Esophagus squamous epithelium (tissue), 5 donors: ENCODE measurements at places on chromosomes 5 and 9.

DNA sequence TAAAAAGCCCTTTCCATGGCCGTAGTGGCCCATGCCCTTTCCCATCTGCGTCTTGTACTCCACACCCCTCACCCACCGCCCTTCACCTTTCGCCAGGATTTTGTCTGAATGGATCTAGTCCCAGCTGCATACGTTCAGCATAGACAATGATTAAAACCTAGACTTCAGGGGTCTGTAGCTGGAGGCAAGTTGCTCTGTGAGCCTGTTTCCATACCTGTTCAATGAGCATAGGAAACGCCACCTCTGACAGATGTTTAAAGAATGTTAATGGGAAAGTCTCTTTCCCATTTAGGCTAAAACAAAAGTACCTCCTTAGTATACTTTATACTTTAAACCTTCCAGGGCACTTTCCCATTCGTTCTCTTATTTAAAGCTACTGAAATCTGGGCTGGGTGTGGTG, 105.7 kb downstream of the SPRY4 start:
- DNase-seq: no peak

DNA sequence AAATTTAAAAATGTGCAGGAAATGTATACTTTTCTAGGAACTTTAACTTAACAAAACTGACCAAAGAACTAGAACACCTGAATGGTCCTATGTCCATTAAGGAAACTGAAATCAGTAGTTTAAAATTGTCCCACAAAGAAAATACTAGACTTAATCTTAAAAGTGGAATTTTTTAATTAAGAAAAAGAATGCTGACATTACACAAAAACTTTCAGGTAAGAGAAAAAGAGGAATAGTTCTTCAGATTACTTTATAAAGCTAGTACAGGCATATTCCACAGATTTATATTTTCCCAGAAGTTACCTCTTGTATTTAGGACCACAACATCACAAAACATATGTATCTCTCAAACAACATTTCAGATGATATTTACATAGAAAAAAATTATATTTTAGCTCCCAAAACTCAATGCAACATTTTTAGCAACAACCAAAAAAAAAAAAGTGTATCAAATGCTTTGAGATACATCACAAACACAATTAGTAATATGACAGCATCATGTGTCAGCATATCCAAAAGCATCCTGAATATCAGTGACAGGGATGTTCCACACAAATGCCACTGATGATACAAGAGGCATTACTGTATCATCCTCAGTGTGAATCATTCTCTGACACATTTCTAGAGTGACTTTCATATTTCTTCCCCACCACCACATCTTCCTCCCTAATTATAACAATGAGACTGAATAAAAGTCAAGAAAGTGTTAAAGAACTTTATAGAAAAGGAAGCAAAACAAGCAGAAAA, 264.0 kb downstream of the EPB41L4A start:
- no peak for DNase-seq

GRCh38 chr9:107708791-107709190, 219.2 kb upstream of the KLF4 start:
- DNase-seq: no peak

- DNase-seq: no peak
These were observed 12.9 kb downstream of the PLEKHG4B start for GRCh38 chr5:104778-105296.

DNA sequence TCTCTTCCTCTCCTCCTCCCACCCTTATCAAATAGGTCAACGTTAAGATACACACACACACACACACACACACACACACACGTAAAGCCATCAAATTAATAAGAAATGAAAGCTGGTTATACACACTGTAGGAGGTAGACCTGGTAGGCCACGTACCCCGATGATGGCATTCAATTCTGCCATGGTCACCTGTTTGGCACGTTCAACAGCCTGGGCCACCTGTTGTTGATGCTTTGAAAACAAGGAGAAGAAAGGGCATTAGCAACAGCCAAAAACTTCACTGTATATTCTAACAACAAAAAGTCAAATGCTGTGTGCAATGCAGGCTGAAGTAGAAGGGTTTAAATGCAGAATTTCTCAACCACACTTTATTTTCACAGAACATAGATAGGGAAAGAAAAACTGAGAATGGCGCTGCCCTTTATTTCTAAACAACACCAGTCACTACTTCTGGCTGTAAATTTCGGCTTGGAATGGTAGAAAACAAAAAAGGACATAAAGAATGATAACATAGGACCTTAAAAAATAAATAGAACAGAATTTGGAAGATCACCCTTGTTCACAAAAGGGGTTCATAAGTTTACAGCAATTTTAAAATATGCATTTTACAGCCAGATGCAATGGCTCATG, 37.2 kb downstream of the TLE1 start:
- no peak for DNase-seq

DNA sequence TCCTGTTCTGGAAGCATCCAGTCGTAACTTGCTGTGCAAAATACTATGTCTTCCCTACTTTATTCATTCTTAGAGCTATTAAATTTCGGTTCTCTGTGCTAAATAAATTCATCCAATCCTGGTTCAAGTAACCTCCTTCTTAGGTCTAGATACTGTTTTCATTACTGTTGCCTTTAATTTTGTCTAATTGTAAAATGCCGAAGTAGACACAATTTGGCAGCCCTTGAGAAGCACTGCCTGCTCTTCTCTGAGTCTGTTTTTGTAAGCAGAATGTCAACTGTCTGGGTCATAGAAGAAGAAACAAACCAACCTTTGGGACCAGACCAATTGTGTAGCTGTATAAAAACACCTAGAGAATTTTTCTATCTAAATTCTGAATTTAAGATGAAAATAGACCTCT, 249.3 kb downstream of the PJA2 start:
- no peak for DNase-seq

- no peak for DNase-seq
These were observed 41.8 kb upstream of the NEK6 start for GRCh38 chr9:124215956-124216355.

GRCh38 chr5:34511915-34512314, 144.2 kb upstream of the RAI14 start:
- DNase-seq: no peak

DNA sequence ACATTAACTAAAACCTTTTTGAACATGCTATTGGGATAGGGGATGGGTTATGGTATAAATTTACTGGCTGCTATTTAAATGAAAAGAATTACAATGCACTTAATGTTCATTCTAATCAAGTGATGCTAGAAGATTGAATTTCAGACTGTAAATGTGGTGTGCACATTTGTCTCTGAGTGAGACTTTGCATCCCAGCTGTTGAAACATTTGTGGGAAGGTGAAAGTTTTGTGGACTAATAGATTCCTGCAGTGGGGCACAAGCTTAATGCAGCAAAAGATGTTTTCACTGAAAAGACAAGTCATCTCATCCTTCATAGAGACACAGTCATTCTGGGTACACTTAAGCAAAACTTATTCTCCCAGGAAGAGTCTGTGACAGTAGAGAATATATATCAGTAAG, 323.6 kb downstream of the NFIB start:
- no peak for DNase-seq

DNA sequence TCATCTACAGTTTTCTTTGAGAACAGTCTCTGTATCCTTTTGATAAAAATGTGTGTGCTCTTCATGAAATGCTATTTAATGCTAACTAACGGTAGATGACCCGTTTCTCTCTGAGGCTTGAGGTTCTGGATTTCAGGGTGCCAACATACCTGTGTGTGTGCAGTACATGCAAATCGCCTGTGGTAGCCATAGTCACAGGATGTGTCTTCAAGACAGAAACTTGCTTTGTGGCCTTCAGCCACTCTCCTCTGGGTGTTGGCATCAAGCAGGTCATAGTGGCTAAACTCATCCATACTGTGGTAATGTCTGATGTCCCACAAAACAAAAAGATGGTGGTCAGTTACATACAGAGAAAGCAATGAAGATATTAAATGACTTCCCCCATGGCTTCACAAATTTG, 4.2 kb downstream of the LOX start:
- DNase-seq: no peak

GRCh38 chr5:107496466-107496865, 174.3 kb downstream of the EFNA5 start:
- DNase-seq: no peak

GRCh38 chr9:100058699-100059579, 39.9 kb downstream of the ERP44 start:
- no peak for DNase-seq

- no peak for DNase-seq
These were observed 312.2 kb downstream of the EPB41L4A start for GRCh38 chr5:112106878-112107277.
